ENCODE measurements at places on chromosomes 2 and 18.

DNA sequence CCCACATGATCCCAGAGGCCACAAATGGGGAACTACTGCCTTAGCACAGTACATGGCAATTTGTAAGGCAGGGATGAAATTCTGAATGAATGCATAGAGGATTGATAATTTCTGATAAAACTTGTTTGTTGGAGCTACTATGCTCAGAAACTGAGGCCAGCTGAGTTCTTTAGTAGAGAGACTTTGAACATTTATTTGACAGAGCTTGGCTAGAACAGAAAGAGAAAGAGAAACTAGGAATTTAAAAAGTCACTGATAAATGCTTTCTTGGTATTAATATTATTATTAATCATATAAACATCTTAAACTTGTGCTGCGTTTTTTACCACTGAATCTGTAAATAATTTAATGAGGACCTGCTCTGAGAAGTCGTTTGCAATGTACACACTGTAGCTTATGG lies 923.7 kb upstream of the CNTNAP5 start:
- no peak for DNase-seq

GRCh38 chr2:860259-860855 lies 90.3 kb upstream of the SNTG2 start:
- DNase-seq, result no peak

- peak; percentile 58 for DNase-seq
These were observed 179.0 kb downstream of the KLHL29 start for GRCh38 chr2:23563673-23564614.

DNA sequence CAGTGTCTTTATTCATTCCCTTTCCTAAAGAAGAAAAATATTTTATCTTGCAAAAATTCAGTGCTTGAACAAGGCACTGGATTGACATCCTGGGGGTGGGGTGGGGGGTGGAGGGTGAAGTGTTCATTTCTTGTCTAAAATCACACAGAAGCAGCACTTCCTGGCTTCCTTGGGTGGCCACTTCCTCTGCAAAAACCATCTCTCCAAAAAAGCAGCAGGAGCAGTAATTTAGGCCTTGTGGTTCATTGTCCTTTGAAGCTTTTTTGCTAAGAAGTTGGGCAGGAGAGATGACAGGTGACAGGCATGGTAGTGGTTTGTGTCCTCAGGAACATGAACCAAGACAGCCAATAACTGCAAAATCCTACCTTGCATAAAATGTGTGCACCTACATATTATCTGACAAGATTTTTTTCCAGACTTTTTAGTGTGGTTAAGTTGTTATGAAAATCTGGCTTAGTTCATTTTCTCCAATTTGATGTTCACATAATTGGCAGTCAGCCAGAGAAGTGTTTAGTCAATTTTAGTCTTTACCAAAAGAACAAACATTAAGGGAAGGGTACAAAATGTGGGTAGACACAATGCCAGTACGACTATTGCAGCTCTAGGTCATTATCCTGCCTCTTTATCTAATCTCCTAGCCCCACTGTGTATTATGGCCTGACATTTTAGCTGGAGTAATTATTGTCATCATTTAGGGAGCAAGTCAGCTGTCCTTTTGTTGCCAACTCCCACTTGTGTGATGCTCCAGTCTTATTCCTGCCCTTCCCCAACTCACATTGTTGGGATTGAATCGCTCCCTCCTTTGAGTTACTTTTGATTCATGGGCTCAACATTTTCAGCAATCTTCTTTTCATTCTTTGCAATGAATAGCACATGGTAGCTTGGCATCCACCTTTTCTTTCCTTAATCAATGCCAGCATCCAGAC lies 177.2 kb downstream of the MYO3B start:
- DNase-seq, result no peak

DNA sequence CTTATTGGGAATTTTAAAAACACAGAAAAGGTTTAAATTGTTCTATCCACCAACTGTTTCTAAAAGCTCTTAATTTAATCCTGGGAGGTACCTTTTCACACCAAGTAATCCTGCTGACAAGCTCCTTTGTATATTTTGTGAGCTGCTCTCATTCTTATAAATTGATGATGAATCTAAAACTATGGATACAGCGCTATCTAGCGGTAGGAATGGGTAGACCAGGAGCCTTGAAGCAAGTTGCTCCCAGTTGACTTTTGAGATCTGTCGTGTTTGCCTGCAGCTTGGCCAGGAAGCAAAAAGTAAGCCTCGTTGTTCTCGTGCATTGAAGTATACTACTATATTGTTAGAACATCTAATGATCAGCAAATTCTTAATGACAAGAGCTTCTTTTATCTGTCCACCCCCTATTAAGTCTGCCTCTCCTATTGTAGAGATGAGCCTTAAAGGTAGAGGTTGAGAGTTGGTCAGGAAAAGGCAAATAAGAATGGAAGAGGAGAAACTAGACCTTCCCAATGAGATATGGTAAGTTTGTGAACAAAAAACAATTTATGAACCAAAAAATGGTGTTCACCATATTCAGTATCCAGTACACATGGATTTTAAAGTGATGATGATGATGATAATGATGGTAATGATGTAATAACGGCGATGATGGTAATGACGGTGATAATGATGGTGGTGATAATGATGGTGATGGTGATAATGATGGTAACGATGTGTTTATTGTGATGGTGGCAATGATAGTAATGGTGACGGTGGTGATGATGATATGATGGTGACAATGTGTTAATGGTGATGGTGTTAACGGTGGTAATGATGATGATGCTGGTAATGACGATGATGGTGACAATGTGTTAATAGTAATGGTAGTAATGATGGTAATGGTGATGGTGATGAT lies 212.1 kb upstream of the NCKAP5 start:
- peak; percentile 74 for DNase-seq

All from MCF 10A (cell line).